ENCODE measurements at places on chromosomes 16 and 17. TPM values are rescaled to one million over a fixed set of nuclear protein-coding genes. Genes with fewer than 3 reads are reported as not detected.

The KRT33A gene
- not detected for polyA plus RNA-seq

DNA sequence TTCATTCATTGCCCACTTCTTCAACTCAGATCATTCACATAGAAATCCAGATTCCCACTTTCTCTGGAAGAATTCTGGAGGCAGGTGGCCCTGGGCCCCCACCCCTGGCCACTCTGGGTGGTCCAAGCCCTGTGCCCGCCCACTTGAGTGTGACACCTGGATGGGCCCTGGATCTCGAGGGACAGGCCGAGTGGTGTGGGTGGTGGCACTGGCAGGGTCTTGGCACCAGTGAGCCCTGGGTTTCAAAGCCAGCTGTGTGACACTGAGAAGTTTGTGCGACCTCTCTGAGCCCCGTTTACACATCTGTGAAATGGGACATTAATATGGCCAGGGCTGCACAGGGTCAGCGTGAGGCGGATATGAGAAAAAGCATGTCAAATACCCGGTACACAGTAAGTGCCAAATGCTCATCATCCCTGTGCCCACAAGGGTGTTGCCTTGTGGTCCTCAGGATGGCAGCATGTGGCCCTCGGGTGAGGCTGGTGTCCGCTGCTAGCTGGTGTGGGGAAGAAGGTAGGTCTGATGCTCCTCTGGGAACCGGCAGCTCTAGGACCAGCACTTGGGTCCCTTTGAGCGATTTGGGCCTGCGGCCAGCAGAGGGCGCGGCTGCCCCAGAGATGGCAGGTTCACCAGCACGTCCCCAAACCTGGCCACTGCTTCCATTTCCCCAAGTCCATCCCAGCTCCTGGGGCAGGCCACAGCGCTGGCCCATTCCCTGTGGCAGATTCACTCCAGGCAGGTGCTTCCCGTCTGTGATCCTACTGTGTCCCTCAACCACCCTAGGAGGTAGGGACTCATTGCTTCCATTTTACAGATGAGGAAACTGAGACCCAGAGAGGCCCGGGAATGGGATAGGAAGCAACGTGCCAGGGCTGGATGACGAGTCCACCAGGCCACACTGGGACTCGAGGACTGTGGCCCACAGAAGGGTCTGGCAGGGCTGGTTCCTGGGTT, 3.6 kb downstream of the OSGIN1 start:
- no peak for DNase-seq

The PYY gene
- not detected for polyA plus RNA-seq

The VTN gene
- polyA plus RNA-seq: 7.4 TPM

- no peak for DNase-seq
Observed at GRCh38 chr16:20315764-20316163, 11.5 kb downstream of the GP2 start.

DNA sequence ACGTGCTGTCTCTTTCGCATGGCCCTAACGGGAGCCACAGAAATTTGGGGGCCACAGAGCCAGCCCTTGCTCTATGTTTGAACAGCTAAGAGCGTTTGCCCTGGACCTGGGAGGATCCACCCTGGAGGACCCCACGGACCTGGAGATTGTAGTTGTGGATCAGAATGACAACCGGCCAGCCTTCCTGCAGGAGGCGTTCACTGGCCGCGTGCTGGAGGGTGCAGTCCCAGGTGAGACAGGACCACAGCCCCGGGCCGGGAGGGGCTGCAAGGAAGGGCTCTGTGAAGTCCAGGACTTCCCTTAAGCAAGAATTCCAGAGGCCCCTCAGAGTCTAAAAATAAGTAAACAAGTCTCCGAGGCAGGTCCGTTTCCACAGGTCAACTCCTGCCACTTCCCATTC, 11.9 kb downstream of the CDH15 start:
- no peak for DNase-seq

The MMP15 gene
- polyA plus RNA-seq: 11.1 TPM

DNA sequence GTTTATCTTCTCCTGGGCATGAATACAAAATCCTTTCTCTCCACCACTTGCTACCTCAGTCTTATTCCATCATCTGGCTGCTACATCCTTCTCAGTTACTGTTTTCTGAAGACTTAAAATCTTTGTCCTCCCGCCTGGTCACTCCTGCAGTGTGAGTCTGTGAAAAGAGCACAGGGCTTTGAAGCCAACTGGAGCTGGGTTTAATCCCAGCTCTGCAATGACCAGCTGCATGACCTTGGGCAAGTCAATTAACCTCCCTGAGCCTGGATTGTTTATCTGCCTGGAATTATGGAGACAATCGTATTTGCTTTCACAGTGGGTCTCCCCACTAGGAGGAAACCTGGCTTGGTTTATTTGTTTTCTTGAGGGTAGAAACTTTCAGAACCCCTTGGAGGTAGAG, 183.2 kb downstream of the GSG1L start:
- DNase-seq: no peak

- no peak for DNase-seq
Observed at GRCh38 chr16:66152823-66153393, 213.6 kb upstream of the CDH5 start.

GRCh38 chr16:59148769-59149155, 414.6 kb upstream of the GOT2 start:
- no peak for DNase-seq

The SHBG gene
- 0.22 TPM for polyA plus RNA-seq

The TPSG1 gene
- 0.71 TPM for polyA plus RNA-seq

DNA sequence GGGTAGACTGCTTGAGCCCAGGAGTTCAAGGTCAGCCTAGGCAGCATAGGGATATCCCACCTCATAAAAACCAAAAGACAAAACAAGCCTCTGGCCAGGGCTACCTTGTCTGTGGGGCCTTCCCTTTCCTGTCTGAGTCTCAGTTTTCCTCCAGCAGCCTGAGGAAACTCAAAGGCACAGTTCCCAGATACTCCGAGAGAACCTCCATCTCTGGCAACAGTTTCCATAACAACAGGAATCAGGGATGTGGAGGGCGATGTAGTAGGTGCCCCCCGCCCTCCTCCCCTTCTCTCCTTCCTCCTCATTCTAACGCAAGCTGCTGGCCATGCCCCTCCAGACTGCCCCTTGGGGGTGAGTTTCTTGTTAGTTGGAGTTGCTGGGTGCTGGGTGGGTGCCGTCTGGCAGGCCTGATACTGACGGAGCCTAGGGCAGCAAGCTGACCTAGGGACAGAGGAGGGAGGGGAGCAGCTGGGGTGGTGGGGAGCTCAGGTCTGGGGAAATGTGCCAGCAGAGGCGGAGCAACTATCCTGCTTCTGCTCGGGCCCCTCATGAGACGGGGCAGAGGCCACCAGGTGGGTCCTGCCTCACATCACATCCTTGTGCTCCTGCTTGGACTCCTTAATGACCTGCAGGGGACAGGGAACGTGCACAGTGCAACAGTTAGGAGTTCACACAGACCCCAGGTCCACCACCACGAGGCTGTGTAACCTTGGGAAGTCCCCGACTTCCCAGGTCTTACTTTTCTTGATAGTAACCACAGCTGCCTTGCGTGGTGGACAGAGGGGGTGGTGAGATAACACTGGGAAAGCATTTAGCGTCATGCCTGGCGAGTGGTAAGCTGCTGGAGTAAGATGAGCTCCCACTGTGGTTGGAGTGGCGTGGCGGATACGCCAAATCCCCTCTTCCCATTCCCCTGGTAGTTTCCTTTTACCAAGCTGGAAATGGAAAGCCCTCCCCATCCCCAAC, 7.8 kb upstream of the EFTUD2 start:
- DNase-seq: no peak

The KDM8 gene
- polyA plus RNA-seq: 4.4 TPM

The KRT33B gene
- polyA plus RNA-seq: not detected

DNA sequence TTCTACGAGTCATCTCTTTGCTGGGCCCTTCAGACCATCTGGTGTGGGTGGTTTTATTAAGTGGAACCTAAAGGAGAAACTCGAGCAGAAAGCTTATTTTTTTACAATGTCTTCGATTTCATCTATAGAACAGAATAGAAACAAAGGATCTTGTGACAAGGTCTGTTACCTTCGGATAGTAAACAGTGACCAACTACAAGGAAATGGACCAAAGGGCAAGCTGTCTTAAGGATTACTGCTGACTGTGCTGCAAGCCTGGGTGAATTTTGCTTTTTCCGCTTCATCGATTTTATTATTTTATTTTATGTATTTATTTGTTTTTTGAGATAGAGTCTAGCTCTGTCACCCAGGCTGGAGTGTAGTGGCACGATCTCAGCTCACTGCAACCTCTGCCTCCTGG, 348.9 kb upstream of the ERCC4 start:
- no peak for DNase-seq

DNA sequence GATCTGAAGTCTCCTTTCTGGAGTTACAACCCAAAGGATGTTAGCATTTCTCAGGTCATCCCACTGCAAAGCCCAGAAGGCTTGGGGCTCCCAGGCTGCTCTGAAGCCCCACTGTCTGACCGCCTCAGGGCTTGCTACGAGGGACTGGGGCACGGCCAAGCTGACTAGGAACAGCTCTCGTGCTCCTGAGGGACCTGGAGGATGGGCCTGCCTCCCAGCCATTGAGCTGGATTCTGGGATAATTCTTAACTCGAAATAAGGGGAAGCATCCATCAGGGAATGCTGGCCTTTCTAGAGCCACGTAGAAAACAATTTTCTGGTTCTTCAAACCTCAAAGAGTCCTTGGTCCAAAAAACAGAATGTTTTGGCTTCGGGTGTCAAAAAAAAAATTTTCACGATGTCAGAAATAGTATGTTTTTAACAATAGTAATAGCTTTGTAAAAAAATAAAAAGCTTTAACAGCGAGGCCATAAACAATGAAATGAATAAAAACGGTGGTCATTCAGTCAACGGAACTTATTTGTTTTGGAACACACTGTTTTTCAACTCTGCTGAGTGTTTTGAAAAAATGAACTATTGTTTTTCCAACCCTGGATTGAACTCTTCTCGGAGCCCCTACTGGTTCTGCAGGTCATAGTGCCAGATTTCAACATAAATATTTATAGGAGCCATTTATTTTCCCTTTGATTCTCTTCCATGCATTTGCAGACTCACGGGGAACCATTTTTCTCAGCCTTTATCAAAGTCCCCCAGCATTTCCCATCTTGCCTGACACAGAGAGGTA, 16.4 kb upstream of the HERPUD1 start:
- DNase-seq: no peak

- no peak for DNase-seq
Observed at GRCh38 chr17:38600906-38601305, 4.8 kb downstream of the SRCIN1 start.

DNA sequence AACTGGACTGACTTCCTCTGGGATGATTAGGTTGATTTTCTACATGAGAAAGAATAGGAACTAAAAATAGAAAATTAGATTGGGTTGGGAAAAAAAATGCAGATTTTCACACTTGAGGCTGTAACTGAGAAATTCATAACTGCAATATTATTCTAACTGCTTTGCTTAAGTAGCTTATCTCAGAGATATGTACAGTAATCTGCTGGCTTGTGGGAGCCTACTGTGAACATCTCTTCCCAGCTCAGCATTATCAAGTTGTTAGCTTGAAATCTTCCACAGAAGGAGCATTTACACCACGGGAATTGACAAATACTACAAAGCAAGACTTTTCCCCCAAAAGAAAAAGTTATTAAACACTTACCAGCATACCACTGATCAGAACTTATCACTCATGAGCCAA, 58.9 kb downstream of the CNTNAP4 start:
- DNase-seq: no peak

The CIBAR2 gene
- polyA plus RNA-seq: not detected

- no peak for DNase-seq
Observed at GRCh38 chr16:22214889-22215288, 8.8 kb downstream of the EEF2K start.

DNA sequence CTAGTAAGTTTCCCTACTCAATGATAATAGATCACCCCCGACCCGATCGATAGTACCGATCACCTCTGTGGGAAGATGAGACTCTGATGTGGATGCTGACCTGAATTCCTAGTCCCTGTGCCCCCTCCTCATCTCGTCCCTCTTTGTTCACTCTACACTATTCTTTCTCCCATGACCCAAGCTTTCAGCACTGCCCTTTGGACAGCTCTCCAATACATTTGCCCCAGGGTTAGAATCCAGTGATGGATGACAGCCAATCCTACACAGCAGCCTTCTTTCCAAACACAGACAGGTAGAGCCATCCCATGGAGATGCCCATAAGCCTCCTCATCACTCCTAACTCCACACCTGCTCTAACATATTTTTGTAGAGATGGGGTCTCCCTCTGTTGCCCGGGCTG, 141.1 kb downstream of the GSG1L start:
- no peak for DNase-seq

The HOXB6 gene
- polyA plus RNA-seq: 4.0 TPM

The GINS3 gene
- 3.3 TPM for polyA plus RNA-seq
